ENCODE measurements at places on chromosomes 7 and 10. TPM values are rescaled to one million over a fixed set of nuclear protein-coding genes. Genes with fewer than 3 reads are reported as not detected.

Gene TRPV5
- total RNA-seq = not detected

Gene SPDYE5
- not detected for total RNA-seq

Gene ZNF727
- not detected for total RNA-seq

Gene COX15
- total RNA-seq = 32.7 TPM

Gene TMEM178B
- 1.3 TPM for total RNA-seq

Gene MOGAT3
- total RNA-seq = not detected

Gene PNLIP
- total RNA-seq = not detected

Gene NEBL
- not detected for total RNA-seq

Gene GBF1
- total RNA-seq = 26.5 TPM

Gene STEAP4
- total RNA-seq = not detected

Gene BTBD16
- not detected for total RNA-seq

Gene NKX1-2
- not detected for total RNA-seq

Gene FXYD4
- not detected for total RNA-seq

Gene SNX13
- 54.5 TPM for total RNA-seq

Gene AZGP1
- 0.74 TPM for total RNA-seq

Gene TSC22D4
- 47.4 TPM for total RNA-seq

- DNase-seq = no peak
Observed at GRCh38 chr7:5681979-5682546, 99.4 kb downstream of the RNF216 start.

DNA sequence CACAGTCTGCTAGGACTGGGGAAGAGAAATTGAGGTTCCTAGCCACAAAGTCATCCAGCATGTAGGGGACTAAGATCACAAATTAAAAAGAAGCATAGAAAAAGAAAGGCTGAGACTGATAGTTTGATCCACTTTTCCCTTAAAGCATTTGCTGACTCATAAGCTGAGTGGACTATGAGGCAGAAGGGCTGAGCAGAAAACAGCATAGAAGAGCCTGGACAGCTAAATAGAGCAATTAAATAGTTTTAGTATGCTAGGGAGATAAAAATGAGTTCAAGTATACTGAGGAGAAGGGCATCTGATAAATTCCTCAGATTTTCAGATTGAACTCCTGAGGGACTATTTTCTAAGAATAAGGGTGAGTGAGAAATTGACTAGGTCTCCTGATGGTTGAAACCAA lies 155.9 kb upstream of the EGR2 start:
- no peak for DNase-seq

DNA sequence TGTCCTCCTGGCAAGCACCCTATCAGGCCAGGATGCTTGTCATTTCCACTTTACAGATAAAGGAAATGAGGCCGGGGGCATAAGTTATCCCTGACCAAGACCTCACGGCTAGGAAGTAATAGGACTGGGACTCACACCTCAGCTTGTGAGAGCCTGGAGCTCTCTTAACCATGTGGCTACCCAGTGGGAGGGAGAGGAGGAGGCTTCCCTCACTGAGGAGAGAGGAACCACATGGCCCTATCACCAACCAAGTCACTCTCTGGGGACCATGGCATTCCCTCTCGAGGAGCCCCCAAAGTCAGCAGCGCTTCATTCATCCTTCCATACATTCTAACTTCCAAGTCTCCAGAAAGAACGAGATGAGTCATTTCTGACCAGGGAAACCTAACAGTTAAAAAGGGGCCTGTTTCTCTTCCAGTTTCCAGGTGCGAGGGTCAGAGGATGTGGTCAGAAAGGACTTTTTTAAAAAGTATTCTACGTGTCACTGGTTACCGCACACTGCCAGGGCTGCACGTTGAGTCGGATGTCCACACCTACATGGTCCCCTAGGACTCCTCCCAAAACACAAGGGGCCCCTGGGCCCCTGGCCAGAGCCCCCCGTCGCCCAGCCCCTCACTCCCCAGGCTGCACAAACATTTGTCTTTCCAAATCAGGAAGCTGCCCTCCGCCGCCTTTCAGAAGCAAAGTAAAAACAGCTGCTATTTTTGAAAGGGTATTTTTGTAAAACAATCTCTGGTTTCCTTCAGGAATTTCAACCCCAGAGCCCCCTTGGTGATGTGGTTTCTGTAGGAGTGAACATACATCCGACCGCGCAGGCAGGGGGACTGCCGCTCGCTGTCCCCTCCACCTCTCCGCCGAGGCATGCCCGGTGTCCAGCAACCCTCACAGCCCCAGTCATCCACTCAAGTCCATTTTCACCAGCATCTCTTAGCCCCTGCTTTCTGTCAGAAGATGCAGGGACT lies 128.2 kb upstream of the CHST15 start:
- peak; percentile 40 for DNase-seq

- no peak for DNase-seq
Observed at GRCh38 chr10:114293075-114293474, 54.0 kb downstream of the VWA2 start.

- no peak for DNase-seq
Observed at GRCh38 chr10:49309691-49310411, 10.9 kb downstream of the C10orf71 start.

DNA sequence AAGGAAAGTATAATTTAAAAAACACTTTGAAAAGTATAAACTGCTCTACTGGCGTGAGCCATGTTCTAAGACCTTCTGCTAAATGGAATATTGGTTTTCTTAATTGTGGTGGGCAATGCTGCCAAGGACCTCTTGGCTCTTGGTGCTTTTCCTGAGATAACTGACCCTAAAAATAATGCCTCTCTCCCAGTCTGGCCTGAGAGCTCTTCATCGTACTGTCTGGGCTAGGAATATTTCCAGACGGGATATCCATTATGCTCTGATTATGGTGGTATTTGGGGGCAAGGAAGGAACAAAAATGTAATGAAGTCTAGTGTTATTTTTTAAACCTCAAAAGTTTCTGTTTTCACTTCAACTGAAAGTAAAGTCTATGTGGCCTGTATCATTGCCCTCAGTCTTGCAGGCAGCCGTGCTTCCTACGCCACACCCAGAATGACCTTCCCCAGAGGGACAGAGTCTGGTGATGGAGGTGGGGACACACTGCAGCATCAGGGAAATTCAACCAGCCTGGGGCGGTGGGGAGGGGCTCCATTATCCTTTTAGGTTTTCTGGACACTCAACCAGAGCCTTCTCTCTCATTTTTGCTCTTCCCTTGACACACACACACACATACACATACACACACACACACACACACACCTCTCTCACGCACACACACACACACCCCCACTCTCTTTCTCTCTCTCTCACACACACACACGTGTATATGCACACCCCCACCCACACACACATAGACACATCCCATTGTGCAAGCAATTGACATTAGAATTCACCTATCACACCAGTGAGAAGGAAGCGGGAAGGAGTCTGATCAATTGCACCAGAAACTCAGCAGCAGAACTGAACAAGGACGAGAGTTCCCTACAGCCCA lies 99.6 kb downstream of the LRRC18 start:
- DNase-seq = no peak

GRCh38 chr10:76572021-76572420 lies 1065.6 kb downstream of the KCNMA1 start:
- DNase-seq = no peak

GRCh38 chr7:50486512-50486911 lies 36.4 kb upstream of the FIGNL1 start:
- no peak for DNase-seq

GRCh38 chr7:157707983-157708918 lies 371.4 kb downstream of the DNAJB6 start:
- DNase-seq = no peak

DNA sequence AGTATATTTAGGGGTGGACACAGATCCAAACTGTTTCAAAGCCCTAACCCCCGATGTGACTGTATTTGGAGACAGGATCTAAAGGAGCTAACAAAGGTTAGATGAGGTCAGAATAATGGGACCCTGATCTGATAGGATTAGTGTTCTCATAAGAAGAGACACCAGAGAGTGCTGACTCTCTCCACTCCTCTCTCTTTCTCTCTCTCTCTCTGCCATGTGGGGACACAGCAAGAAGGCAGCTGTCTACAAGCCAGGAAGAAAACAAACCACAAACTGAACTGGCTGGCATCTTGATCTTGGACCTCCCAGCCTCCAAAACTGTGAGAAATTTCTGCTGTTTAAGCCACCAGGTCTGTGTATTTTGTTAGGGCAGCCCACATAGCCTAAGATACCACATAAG lies 84.7 kb upstream of the KDM7A start:
- no peak for DNase-seq

DNA sequence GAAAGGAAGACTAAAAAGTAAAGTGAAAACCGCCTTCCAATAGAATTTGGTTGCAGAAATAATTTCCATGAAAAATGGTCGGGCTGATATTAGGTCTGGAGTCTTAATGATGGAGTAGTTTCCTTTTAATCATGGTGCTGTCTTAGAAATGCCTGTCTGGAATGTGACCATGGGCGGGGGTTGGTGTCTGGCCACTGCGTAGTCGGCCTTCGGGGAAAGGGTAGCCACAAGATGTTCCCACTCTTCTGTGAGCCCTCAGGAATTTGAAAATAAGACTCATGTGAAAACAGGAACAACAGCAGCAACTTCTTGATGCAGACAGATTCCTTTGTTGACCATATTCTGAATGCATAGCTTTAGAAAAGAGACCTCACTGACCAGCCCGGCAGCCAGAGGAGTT lies 176.8 kb downstream of the KIAA1217 start:
- DNase-seq = no peak

- no peak for DNase-seq
Observed at GRCh38 chr10:131179361-131179760, 132.2 kb downstream of the TCERG1L start.

- no peak for DNase-seq
Observed at GRCh38 chr7:107980671-107981190, 22.2 kb downstream of the LAMB1 start.

- no peak for DNase-seq
Observed at GRCh38 chr7:138974675-138975292, 6.4 kb downstream of the KIAA1549 start.

DNA sequence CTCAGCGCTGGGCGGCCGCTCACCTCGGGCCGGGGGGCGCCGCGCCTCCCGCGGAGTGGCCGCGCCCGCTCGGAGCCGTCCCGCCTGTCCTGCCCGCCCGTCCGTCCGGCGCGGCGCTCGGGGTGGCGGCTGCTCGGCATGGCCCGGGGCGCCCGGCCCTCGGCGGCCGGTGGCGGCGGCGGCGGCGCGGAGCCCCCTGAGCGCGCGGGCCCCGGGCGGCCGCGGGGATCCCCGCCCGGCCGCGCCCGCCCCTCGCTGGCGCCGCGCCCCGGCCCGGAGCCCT lies 338 bp downstream of the SDK1 start:
- no peak for DNase-seq

DNA sequence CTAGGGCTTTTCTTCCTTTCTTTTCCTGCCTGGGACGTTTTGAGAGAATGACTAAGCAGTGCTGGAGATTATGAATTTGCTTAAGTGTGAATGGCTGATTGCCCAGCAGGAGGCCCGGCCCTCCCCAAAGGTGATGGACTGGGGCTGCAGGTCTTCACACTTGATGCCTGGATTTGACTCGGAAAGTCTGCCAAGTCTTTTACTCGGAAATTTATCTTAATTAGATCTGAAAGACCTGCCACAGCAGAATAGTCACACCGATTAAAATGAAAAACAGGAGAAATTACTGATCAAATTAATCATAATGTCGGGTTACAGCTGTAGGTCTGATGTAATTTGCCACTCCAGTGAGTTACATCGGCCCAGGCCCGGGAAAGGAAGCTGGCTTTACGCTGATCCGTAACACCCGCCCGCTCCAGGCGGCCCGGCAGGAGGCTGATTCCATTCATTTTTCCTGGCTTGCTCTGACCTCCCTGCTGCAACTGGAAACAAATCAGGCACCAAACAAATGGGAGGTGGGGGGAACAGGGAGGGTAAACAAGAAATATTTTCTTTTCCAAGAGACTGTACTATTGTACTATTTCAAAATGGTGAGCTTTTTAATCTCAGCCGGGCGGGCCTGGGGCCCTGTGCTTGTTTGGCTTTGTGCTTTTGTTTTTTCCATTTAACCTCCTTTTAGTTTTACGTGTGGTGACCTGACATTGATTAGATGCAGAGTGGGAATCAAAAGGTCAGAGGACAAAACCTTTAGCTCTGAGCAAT lies 212.4 kb upstream of the YAE1 start:
- peak; percentile 91 for DNase-seq

GRCh38 chr10:119872610-119872859 lies at the start of gene MCMBP:
TSS of gene MCMBP (minus strand) at chr10:119872843. CDS start at chr10:119872584, 259 bp downstream.
- no peak for DNase-seq

GRCh38 chr10:75512203-75512933 lies 80.9 kb downstream of the LRMDA start:
- peak; percentile 41 for DNase-seq

- DNase-seq = no peak
Observed at GRCh38 chr7:109864230-109864629, 1226.7 kb upstream of the LRRN3 start.

Data from Daoy (cell line).